ENCODE measurements at places on chromosomes 7 and 10. TPM values are rescaled to one million over a fixed set of nuclear protein-coding genes. Genes with fewer than 3 reads are reported as not detected.

Gene SPDYE9
- polyA plus RNA-seq, result not detected

Gene TDRD1
- polyA plus RNA-seq, result 0.03 TPM

Gene GPR141
- not detected for polyA plus RNA-seq

Gene CTTNBP2
- polyA plus RNA-seq, result 0.41 TPM

Gene PPIA
- polyA plus RNA-seq, result 1,028 TPM

Gene EIF5AL1
- 1.0 TPM for polyA plus RNA-seq

Gene FGFBP3
- polyA plus RNA-seq, result 0.66 TPM

Data from heart right ventricle (tissue), 16 donors.